ENCODE measurements at places on chromosomes 2 and 18.

DNA sequence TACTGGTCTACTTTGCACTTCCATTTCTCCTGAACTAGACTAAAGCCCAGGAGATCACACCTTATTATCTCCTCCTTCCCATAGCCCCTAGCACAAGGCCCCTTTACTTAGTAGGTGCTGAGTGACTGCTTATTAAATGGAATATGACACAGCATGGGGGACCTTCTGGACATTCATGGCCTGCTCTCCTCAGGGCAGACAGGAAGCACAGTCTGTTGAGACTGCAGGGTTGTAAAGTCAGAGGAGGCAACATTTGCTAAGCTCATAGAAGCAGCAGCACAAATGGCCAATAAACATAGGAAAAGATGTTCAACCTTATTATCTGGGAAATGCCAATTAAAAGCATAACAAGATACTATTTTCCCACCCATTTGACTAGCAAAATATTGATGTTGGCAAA, 75.3 kb downstream of the DNMT3A start:
- no peak for DNase-seq

DNA sequence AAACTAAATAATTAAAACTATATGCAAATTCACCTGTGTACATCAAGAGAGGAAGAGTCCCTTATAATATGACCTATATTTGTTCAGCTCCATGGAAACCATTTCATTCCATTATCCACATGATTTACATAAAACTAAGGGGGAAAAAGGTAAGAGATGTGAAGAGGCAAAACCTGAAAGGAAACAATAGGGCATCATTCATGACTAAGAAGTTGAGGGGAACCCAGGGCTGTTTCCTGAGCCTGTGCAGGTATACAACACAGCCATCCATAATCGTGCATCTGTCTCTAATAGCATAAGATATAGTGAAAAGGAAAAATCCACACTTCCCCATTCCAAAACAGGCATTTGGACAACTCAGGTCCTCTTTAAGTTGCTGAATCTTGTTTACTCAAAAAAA, 151.3 kb downstream of the NR4A2 start:
- DNase-seq: no peak

DNA sequence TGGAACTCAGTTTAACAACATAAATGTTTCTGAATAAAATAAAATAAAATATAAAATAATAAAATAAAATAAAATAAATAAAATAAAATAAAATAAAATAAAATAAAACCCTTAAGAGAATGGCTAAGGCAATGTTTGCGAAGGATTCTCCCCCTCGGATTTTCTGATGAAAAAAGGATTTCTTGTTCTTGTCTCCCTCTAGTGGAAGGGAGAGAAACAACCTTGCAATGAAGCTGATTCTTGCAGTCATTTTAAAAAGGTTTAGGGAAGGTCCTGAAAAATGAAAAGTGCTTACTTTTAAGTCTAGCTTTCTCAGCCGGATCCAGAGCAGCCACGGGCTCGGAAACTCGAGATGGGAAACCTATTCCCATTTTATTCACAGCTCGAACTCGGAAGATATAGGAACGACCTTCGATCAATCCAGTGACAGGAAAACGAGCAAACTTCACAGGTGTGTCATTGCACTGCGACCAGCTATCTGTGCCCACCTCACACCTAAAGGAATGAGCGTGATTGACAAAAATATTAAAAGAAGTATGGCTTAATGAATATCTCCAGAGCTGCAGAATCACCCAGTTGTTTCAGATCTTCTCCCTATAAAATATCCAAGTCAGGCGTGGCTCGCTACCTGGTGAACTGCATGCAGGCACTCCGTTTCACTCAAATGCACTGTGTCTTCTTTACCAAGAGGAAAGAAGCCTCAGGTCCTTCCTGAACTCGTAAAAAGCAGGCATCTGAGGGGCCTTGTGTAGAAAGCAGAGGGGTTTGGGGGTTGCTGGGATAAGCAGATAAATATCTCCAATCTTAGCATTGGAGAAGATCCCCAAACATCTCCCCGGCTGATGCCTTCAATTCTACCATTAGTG, 68.1 kb downstream of the MYOM1 start:
- no peak for DNase-seq

DNA sequence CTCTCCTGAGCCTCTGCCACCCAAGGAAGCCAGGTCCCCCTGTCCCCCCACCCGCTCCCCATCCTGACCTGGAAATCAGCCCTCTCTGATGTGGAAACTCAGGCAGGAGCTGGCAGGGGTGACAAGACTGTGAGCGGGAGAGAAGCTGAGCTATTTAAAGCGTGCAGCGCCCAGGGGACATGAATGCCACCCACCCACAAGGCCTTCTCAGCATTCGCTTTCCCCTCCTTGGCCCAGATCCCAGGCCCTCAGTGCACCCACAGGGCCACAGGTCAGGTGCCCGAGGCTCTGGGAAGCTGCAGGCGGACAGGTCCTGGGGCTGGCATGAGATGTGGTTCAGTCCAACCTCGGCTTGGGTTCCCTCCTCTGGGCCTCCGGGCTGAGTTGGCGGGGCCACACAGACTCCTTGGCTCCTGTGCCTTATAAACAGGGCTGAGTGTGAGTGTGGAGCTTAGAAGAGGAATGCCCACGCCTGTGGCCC, 168.3 kb downstream of the SMAD7 start:
- DNase-seq: no peak

- no peak for DNase-seq
Observed at GRCh38 chr2:127783101-127783500, 27.9 kb downstream of the WDR33 start.

DNA sequence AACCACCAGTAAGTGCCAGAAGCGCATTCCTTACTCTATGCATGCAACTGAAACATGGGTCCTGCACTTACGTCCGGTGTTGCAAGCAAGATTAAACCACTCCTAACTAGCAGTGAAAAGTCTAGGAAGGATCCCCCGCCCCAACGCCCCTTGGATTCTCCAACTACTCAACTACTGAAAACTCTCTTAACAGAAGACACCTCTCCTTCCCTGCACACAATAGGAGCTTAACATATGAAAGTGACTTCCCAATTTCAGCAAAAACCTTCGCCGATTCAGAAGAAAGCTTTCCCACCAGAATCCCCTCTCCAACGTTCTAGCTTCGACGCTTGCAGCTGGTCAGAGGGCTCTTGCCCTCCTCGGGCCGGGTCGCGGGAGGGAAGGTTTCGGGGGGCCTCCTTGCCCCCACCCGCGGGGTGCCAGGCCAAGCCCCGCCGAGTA, 578 bp downstream of the IWS1 start:
- DNase-seq: peak; percentile 31

- no peak for DNase-seq
Observed at GRCh38 chr2:151523850-151524249, 114.1 kb downstream of the RIF1 start.

DNA sequence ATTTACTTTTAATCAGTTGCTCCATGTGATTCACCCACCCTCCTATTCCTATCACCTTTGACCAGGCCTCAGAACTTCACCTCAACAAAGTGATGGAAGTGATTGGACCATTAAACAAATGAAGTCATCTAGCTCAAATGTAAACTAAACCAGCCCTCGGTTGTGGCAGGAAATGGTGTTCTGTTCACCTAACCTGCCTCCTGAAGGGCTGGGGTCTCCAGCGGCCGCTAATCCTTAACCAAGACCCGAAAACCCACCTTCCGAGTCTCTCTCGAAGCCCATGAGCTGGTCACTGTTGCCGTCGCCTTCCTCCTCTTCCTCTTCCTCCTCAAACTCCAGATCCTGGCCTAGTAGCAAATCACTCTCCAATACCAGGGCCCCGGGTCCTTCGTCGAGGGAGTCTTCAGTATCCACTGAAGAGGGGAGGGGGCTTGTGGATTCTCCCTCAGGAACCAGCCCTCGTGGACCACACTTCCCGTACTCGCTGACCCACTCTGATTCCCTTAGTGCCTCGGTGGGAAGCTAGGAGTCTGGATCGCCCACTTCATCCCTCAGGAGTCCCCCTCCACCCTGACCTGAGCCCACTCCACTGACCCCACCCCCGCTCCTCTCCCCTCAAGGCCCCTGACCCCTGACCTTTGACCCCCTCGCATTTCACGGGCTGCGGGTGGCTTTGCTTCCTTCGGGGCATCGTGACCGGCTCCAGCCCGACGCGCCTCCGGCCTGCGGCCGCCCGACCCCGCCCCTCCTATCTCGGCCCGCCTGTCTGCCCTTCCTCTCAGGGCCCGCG, 503 bp downstream of the ZNF513 start:
- DNase-seq: no peak

GRCh38 chr2:135664623-135665068, 77.0 kb upstream of the UBXN4 start:
- DNase-seq: no peak

DNA sequence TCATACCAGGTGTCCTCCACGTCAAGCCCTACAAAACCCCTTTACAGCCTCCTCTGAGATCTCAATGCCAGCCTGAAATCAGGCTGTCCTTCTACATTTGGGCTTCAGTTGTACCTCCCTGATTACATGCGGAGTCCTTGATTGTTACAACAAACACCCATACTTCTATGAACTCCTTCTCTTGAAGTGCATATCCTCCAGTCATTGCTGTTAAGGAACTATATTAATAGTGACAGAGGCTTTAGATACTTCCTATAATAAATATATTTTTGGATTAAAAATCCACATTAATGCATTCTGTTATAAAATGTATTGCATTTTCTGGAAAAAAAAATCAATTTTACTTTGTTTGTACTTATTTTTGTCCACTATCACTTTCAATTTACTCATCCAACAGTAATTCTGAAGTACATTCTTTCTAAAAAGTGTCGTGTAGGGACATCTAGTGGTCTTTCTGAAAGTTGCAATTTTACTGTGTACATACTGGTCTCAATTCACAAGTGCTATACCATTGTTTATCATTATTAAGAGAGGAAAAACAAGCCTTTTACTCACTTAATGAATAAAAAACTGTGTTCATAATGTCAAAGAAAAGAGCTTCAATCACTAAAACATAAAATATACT, 316.4 kb downstream of the DSEL start:
- no peak for DNase-seq

GRCh38 chr2:54602736-54603322, 120.6 kb upstream of the EML6 start:
- DNase-seq: no peak

GRCh38 chr2:213246497-213247281, 37.6 kb upstream of the SPAG16 start:
- DNase-seq: peak; percentile 62

- DNase-seq: peak; percentile 23
Observed at GRCh38 chr18:46542545-46542944, 114.5 kb downstream of the LOXHD1 start.

DNA sequence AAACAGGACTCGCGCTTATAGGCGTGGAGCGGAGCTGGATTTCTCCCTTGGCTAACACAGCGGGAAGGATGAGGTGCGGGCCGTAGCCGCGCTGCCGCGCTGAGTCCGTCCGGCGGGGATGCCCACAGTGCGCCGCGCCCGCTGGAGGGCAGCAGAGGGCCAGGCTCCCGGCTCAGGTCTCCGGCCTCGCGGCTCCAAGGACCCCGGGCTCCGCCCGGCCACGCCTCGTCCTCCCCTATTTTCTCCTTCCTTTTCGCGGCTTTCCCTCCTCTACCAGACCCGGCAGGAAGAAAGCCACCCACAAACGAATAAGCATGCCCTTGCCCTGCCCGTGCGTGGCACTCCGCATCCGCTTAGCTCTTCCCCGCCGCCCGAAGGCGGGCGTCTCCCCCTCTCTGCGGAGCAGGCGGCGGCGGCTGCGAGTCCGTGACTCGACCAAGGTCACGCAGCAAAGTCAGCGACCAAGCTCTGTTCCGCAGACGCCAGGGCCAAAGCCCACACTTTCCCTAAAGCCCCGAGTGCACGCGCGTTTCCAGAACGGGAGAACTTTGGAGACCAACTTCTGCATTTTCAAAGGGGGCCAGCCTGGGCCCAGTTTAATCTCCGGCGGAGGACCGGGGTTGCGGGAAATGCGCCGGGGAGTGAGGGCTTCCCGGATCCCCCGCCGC, 48.5 kb downstream of the KCNIP3 start:
- DNase-seq: peak; percentile 92

DNA sequence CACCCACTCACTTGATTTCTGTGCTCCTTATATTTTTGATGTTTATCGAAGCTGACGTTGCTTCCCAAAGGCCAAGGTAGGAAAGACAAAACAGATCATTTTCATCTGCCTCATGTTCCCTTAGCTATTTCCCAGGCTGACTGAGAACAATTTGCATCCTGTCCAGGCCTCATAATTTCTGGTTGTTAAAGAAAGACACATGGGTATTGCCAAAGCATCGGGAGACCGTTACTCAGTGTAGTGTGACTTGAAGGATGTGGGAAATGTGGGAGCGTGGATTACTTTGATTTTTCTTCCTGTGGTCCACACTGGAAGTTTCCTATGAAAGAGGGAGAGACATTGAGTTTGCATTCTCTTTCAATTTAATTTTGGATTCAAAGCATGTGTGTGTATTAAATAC, 204.6 kb downstream of the TRIB2 start:
- no peak for DNase-seq

- DNase-seq: no peak
Observed at GRCh38 chr2:138042311-138042710, 78.0 kb downstream of the HNMT start.
